ENCODE measurements at places on chromosomes 2 and 18.

- DNase-seq = no peak
These were observed 611.0 kb downstream of the TSN start for GRCh38 chr2:122366427-122366826.

GRCh38 chr18:42901161-42901560 lies 214.3 kb downstream of the RIT2 start:
- DNase-seq = no peak

DNA sequence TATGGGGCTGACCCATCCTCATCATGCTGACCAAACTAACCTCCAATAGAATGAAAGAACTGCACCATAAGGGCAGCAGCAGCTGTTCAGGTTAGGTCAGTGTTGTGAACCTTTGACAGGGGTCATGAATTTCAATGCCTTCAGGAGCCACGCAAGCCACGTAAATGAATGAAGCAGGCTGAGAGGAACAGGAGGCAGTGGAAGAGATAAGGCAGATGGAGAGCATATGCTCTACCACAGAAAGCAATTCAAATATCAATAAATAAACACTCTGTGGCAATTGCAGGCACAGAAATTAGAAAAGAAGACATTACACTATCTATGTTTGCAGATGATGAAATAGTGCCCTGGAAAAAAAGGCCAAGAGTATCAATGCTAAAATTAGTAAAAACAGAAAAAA lies 56.3 kb downstream of the SCG2 start:
- DNase-seq = no peak

DNA sequence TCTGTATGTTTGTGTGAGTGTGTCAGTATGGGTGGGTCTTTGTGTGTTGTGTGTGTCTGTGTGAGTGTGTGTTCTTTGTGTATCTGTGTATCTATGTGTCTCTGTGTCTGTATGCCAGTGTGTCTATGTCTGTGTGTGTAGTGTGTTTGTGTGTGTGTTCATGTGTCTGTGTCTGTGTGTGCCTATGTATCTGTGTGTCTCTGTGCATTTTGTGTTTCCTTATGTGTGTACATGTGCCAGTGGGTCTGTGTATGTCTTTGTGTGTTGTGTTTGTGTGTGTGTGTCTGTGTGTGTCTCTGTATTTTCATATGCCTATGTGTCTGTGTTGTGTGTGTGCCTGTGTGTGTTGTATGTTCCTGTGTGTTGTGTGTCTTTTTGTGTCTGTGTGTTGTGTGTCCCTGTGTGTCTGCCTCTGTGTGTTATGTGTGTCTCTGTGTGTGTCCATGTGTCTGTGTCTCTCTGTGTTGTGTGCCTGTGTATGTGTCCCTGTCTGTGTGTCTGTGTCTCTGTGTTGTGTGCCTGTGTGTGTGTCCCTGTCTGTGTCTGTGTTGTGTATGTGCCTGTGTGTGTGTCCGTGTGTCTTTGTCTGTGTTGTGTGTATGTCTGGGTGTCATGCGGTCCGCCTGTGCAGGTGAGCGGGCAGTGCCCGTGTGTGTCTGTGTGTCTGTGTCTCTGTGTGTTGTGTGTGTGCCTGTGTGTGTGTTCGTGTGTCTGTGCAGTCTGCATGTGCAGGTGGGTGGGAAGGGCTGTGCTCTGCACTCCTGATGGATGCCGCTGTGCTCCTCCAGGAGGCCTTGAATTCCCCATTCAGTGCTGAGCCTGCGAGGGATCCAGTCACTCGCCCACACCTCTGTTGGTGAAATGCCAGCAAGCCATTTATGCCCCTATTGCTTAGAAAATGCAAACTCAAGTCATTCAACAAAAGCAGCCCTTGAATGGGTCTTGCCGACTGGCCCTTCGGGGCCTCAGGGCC lies 37.4 kb downstream of the KLHL29 start:
- no peak for DNase-seq

GRCh38 chr2:19807346-19807745 lies 94.4 kb downstream of the TTC32 start:
- DNase-seq = no peak

DNA sequence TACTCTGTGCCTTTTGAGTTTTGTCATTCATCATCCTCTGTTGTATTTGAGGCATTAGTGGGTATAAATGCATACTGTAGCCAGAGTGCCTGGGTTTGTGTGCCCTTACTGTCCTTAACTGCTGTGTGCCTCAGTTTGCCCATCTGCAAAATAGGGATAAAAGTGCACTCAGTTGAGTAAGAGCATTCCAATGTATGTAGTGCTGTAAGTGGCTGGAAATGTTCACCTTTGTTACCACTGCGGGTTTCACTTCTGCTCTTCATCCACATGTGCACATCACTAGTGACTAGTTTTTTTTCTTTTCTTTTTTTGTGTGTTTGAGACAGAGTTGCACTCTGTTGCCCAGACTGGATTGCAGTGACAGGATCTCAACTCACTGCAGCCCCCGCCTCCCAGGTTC lies 39.9 kb downstream of the PLEKHB2 start:
- DNase-seq = no peak

- no peak for DNase-seq
These were observed 46.9 kb upstream of the MYO1B start for GRCh38 chr2:191198271-191198670.

GRCh38 chr2:215140166-215140707 lies 1.8 kb upstream of the ABCA12 start:
- DNase-seq = no peak

DNA sequence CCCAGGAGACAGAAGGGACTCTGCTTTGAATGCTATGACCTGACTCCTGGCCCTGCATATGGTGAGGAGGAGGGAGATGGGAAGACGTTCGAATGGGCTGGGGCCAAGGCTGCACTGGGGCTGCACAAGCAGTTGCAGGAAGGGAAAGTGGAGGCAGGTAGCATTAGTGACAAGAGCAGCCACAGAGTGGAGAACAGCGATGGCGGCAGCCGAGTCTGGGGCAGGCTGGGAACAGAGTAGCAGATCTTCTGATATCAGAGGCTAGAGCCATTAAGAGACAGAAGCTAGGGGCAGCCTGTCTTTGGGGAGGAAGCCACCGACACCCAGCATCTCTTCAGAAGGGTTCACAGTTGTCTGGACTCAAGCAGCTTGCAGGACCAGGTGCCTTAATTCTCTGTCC lies 50.1 kb downstream of the ST3GAL5 start:
- DNase-seq = no peak

DNA sequence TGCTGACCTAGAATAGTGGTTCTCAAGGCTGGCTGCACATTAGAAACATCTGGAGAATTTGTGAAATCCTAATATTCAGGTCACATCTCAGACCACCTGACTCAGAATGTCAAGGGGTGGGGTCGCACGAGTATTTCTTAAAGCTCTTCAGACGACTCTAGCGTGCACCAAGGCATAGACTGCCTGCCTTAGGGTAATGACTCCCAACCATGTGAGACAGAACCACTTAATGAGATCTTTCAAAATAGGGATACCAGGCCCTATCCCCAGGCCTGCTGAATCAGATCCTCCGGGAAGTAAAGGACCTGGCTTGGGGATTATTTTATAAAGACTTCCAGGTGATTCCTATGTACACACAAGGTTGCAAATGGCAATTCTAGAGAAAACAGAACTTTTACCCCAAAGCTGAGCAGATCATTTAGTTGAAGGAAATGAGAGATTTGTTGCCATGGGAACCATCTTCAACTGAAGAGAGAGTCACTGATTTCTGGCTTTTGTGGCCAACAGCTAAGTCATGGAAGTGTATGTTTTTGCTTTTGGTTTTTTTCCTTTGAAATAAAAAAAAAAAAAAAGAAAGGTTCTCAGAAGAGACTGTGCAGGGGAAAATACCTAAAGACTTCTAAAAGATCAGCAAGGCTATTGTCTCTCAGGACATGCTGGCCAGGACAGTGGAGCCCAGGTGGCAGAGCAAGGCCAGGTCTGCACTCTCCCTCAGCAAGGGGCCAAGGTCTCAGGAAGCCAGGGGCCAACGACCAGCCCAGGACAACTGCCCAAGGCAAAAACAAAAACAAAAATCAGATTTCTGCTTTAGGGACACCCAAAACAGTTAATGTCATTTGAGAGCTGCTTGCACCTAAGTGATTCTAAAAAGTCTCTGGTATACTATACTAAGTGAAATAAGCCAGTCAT lies 15.3 kb upstream of the LOXHD1 start:
- DNase-seq = no peak

DNA sequence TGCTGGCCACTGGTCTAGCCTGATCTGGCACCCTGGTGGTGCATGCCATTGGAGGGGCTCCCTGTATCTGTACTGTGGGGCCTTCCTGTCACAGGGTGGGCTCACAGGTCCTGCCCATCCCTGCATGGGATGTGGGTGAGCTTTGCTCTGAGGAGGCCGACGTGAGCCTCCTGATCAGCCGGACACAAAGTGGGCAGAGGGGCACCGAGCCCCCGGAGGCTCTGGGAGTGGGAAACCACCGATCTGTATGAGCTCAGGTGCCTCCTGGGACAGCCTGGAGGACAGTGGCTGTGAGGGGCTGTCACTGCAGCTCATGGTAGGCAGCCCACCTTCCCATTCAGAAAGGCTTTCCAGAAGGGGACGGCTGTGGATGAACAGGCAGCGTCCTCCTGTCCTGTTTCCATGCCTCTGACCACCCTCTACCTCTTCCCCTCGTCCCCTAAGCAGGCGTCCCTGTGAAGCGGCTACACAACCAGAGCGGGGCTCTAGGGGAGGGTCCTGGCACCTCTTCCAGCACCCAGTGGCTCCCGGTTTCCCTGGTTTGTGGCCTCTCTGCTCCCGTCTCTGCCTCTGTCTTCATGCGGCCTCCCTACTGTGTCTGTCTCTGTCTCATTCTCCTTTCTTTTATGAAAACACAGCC lies 112.5 kb upstream of the OTOS start:
- no peak for DNase-seq

DNA sequence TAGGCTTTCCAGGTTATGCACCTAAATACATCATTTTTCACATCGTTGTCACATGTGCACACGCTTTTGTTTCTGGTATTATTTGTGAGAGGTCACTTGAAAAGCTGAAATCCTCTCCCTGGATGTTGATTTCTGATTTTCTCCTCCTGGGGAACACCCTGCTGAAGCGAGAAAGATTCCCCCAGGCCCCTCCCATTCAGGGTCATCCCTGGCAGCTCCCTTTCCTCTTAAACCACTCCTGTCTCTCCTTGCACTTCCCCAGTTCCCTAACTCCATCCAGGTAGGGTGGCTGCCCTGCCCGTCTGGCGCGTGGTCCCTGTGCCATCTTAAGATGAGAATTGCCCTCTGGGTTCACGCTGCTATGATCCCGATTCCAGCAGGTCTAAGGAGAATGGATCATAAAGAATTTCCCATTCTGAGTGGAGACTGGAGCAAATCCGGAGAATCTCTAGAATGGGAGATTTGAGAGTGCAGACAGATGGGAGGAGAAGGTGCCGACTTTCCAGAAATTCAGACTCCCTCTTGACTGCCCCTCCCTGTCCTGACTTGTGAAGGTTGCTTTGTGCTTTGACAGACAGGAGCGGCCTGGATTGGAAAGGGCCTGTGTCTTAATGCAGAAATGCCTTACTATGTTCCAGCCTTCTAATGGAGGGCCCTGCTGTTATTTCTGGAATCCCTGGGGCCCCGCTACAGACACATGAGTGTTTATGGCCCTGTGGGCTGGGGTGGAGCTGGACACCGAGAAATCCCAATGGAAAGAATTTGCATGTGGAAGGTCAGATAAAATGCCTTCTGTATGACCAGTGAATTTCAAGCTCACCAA lies 1.3 kb upstream of the YWHAQ start:
- no peak for DNase-seq

GRCh38 chr2:20317690-20318089 lies 33.0 kb downstream of the PUM2 start:
- DNase-seq = no peak

DNA sequence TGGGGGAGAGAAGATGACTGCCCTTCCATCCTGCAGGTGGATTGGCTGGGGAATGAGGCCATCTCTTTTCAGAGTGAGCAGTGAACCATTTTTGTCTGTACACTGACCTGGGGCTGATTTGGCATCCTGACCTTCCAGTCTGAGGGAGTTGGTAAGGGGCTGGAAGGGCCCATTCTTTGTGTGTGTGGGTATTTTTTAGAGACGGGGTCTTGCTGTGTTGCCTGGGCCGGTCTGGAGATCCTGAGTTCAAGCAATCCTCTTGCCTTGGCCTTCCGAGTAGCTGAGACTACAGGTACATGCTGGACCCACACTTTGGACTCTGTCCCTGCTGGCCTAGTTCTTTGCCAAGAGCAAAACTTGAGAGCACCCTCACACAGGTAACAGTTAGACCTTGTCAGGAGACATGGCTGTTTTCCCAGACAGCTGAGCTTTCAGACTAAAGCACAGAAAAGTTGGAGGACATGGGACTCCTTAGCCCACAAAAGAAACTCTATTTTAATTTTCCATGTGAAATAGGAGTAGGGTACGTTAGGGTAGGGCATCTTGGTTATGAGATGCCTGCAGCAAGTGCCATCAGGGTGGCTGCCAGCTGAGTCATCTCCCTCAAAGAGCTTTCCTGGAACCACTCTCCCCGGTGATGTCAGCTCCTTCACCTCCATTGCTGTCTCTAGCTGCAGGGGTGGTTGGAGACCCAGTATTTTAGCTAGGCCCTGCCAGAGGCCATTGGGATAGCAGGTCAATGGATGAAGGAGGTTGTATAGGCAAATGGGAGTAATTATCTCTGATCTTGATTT lies 60.7 kb downstream of the DGKD start:
- no peak for DNase-seq
